ENCODE measurements at places on chromosomes 5 and 9. TPM values are rescaled to one million over a fixed set of nuclear protein-coding genes. Genes with fewer than 3 reads are reported as not detected.

LCP2 gene
- 2.5 TPM for total RNA-seq

ECM2 gene
- 5.3 TPM for total RNA-seq

RPP25L gene
- total RNA-seq, result 12.7 TPM

FOXD4L3 gene
- 0.23 TPM for total RNA-seq

FBP1 gene
- total RNA-seq, result 1.2 TPM

SPINK1 gene
- total RNA-seq, result not detected

SLCO4C1 gene
- 0.92 TPM for total RNA-seq

IRX4 gene
- not detected for total RNA-seq

HMMR gene
- 4.4 TPM for total RNA-seq

PTGES gene
- total RNA-seq, result 9.5 TPM

TRPM3 gene
- total RNA-seq, result 36.4 TPM

CCDC171 gene
- total RNA-seq, result 21.9 TPM

JAKMIP2 gene
- total RNA-seq, result 55.6 TPM

KIAA1191 gene
- 111 TPM for total RNA-seq

LHX2 gene
- total RNA-seq, result 8.3 TPM

CCNI2 gene
- total RNA-seq, result 1.8 TPM

OR13C9 gene
- 0.46 TPM for total RNA-seq

All from diencephalon (tissue), 1 donor.